ENCODE measurements at places on chromosomes 1 and 21.

GRCh38 chr1:221829327-221830015 is 87.6 kb upstream of the DUSP10 start:
- DNase-seq = no peak

DNA sequence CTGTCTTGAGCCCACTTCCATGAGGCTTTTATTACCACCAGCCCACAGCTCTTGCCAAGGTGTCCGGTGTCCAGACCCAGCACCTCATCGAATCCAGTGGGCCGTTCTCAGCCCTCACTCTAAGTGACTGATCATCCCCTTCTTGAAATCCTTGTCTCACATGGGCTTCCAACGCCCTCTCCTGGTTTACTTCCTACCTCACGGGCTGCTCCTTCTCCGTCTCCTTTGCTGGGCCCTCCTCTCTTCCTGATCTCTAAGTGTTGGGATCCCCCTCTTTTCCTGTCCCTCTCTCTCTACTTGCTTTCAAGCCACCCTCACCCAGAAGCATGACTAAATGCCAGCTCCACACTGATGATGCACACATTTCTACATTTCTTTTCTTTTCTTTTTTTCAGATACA is 9.0 kb upstream of the RHBG start:
- no peak for DNase-seq

DNA sequence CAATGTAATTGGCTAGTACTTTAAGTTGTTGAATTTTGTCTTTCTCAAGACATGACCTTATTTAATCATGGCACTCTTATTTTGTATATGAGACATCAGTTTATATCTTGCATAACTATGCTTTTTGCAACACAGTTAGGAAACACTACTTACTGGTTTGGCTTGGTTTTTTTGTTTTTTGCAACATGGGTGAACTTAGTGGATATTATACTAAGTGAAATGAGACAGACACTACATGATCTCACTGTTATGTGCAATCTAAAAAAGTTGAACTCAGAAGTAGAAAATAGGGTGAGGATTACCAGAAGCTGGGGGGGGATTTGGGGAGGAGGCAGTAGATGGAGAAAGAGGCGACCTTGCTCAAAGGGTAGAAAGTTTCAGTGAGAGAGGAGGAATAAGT is 132.1 kb downstream of the PLA2G4A start:
- DNase-seq = no peak

- DNase-seq = no peak
Measured at GRCh38 chr1:28845786-28846543, 34.0 kb downstream of the OPRD1 start.

- no peak for DNase-seq
Measured at GRCh38 chr1:100494393-100495084, 43.4 kb upstream of the GPR88 start.

Data from GM19239 (cell line).